ENCODE measurements at places on chromosomes 4 and X.

GRCh38 chrX:17719711-17720110 lies 17.6 kb upstream of the SCML1 start:
- DNase-seq = no peak

- DNase-seq = no peak
Observed at GRCh38 chr4:38867478-38868058, at the start of gene FAM114A1. TSS of gene FAM114A1 (plus strand) at chr4:38867806. CDS start at chr4:38878079, 10,273 bp downstream.

- DNase-seq = no peak
Observed at GRCh38 chrX:13285693-13286092, 34.2 kb downstream of the ATXN3L start.

- no peak for DNase-seq
Observed at GRCh38 chr4:187128976-187129375, 405.3 kb upstream of the FAT1 start.

GRCh38 chrX:31165241-31166035 lies 93.6 kb upstream of the FTHL17 start:
- no peak for DNase-seq

Data from T-cell (primary cell).